T-helper 2 cell (primary cell): ENCODE measurements at places on chromosomes 13 and 19.

DNA sequence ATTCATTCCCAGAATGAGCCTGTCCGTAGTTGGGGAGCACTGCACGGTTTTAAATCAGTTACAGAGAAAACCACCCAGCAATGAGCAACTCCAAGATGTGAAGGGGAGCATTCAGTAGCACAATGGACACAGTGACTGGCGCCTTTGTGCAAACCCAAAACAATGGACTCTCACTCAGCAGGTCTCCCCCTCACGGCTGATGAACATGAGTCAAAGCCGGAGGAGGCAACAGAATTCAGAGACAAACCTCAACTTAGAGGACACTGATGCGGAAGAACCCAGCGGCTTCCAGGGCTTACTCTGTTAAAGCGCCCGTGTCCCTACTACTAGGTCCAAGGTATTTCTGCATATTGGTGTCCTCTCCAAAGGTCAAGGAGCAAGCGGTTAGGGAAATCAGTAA, 17.7 kb downstream of the PLEKHF1 start:
- DNase-seq: no peak

GRCh38 chr13:22086597-22087330, 415.9 kb downstream of the FGF9 start:
- DNase-seq: no peak

DNA sequence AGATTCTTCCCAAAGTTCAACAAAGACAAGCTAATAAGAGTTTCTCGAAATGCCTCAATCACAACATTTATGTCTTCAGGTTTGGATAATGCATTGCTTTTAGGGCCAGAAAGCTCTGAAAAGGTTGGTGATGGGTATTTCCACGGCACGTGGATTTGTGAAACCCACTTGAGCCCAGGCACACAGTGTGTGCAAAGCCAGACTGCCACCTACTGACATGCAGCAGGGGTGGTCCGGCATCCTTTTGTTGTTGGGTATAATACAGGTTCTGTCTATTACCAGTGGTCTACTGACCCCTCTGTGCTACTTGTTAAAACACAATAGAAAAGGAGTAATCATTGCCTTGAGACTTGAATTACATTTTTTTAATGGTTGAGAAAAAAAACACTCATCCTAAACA, 225.6 kb downstream of the RAP2A start:
- no peak for DNase-seq

DNA sequence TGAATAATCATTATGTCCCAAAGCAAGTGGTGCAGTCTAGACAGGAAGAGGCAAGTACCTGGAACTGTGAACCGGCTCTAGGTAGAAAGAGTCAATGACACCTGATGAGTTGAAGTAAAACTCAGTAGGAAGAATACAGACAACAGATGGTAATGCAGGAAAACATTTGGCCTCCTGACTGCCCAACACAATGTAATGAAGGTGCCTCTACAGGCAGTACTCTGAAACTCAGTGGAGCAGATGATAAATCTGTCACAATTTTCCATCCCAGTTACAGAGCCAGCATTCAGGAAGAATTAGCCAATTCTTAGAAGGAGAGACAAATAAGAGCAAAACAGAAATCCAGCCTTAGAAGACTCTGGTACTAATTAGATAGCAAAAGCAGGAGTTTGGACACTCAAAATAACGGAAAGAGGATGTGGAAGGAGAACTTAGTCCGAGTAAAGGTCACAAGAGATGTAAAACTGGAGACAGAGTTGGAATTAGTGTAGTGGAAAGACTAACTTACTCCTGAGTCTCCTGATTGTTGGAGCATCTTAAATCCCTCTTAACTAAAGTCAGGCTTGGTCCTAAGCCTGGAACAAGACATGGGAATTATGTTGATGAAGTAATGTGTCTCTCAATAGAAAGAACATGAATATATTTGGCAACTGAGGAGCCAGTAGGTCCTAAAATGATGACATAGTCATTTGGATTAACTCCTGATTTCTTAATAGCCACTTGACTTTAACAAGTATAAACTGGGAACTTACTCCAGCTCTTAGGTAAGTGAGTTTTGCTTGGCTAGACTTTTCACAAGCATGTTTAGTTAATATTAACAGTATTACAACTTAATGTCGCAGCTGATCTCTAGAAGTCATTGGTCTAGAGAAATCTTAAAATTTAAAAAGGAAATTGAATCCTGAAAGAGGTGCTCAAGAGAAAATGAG, 457.3 kb upstream of the MIR17HG start:
- DNase-seq: no peak

GRCh38 chr13:31064636-31065035, 97.1 kb downstream of the HSPH1 start:
- no peak for DNase-seq

- DNase-seq: no peak
Observed at GRCh38 chr19:8398311-8398771, 8.2 kb downstream of the RAB11B start.

DNA sequence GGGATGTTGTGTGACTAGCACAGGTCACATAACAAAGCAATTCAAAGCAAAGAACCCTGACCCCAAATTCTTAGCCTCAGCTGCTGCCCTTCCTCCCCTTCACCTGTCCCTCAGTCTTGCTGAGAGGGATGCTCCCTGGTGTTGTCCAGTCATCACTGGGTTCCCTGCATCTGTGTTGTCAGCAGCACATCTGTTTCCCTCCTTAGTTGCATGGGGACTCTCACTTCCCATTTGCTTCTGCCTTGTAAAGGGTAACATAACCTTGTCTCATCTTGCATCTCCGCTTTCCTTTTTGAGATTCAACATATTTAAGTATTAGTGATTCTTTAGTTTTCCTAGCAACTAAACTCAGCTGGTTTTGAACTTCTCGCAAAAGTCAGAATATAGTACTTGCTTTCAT, 54.0 kb downstream of the SPATA13 start:
- DNase-seq: no peak

DNA sequence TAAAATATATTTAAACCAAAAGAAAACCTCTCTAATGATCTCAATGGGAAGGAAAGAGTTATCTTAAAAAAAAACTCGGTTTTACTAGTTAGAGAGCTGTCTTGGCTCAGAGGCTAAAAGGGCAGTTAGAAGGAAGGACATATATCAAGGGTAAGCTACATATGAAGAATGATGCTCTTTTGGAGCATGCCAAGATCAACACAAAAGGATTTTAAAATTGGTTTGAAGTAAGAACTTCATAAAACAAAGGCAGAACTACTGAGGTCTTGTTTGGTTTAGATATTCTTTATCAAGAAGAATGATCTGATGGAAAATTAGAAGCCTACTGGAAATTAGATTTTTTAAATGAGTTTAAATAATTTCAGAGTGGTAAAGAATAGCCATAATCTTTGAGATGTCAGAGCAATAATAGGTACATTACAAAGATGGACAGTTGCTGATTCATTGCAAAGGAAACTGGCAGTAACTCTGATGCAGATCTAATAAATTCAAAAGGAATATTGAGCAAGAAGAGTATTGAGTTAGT, 39.4 kb upstream of the LMO7 start:
- DNase-seq: no peak

DNA sequence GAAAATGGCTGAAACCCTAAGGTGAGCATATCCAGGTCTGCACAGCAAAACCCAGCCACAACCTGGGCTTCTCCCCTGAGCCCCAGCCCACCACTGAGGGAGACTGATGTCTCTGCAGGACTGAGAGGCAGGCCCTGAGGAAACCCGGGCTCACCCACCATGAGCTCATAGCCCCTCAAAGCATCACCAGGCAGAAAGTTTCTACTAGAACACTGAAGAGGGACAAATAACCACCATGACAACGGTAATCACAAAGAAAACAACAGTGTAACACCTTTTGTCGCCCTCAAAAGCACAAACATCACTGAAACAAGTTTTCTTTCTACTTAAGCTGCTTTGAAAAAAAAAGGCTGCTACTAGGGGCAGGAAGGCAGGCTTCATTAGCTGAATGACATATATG, 29.8 kb downstream of the TSHZ3 start:
- DNase-seq: no peak

DNA sequence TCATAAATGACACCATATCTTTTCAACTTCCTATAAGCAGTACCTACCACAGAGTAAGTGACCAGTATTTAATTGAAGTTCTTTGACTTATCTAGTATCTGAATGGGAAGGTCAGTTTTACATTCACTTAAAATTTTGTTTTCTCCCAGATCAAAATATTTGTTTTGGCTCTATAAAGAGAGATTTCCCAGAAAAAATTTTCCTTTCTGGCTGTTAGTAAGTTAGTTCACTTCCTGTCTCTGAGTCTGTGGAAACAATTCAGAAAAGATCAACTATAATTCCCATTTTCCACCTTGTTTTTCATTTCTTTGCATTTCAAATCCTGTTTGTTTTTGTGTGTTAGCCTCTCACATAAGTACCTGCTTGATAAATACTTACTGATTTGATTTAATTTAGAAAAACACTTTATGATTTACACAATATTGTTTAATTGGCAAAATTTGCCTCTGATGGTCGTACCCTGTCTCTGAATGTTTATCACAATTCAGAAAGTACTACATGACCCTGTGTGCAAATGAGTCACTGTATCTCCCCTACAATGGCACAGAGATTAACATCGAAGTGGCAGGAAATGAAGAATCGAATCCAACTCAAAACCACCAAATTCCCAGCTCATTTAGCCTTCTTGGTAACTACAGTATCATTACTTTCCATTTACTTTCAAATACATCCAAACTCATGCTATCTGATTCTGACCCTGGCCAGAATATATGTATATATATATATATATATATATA, 15.4 kb upstream of the MED4 start:
- DNase-seq: no peak

DNA sequence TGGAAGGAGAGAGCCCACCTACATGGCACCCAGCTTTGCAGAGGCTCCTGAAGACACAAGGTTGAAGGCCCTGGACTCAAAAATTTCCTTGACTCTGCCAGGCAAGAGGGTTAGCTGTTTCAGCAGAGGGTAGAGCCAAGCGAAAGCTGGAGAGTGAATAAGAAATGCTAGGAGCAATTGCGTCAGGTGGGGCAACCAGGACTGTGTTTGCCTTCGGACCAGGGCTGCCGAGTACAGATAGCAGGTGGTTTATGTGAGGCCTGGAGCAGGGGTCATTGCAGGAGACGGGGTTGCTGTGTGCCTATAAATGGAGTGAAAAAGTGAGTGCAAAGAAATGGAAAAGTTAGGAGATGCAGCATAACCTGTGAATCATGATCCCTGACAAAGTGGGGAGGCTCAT, 59.1 kb downstream of the IRS2 start:
- no peak for DNase-seq

DNA sequence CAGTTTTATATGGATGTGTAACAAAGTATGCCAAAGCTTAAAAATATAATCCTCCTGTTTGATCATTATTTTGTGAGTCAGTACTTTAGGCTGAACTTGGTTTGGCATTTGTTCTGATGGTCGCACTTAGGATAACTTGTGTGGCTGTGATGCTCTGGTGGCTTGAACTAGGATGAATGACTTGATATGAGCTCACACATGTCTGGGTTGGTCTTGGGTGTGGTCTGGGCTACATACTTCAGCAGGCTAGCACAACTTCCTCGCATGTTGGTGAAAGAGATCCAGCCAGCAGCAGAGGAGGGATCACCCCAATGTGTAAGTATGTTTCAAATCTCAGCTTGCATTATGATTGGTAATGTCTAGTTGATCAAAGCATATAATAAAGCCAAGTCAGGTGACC, 969.1 kb upstream of the PCDH9 start:
- no peak for DNase-seq
